ENCODE measurements at places on chromosomes 6 and 20.

DNA sequence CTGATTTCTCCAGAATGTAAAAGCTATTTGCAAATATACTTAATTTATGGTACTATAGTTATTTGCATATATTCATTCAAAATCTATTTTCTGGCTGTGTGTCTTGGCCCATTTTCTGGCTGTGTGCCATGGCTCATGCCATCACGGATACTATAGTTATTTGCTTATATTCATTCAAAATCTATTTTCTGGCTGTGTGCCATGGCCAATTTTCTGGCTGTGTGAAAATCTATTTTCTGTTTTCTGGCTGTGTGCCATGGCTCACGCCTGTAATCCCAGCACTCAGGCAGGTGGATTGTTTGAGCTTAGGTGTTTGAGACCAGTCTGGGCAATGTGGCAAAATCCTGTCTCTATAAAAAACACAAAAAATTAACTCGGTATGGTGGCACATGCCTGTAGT, 28.9 kb upstream of the RIPK1 start:
- no peak for DNase-seq

DNA sequence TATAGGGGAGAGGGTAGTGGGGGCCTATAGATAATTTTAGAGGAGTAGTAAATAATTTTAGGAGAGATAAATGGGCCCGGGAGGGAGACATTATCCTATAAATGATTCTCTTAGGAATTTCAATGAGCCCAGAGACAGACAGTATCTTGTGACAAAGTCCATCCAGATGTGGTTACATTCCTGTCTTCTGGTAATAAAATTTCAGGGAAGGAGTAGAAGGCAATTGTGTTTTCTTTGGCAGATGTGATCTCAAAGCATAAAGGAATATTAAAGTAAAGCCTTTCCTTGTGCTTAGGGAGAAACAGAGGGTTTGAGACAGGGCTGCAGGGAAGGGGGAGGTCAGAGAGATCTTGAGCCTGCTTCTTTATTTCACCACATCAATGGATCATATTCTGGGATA, 979.8 kb upstream of the GJE1 start:
- no peak for DNase-seq

DNA sequence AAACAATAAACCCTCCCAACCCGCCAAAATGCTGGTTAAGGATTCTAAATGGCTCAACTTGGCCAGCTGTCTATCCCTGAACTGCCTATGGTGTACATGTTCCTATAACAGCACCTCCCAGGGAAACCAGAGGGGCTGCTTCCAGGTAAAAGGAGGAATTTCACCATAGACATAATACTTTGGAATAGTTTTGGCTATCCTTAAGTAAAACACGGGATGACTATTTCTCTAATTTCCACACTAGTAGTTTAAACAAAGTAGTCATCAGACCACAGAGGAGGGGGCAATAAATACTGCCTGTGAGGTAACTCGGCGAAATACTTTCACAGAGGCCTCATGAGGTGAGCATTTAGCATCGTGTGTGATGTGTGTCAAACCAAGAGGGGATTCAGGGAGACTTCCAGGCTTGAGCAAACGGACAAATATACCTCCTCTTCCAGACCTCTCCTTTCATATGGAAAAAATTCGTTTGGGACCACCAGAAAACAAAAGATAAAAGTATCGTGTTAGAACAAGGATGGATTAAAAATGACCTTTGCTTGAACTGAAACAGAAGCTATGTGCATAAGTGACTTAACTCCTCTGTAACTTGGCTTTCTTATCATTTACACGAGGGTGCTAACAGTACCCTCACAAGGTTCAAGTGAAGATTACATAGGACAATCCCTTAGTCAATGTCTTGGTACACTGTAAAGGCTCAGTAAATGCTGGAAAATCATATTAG, 1.0 kb upstream of the XRN2 start:
- peak; percentile 20 for DNase-seq

- DNase-seq = no peak
Observed at GRCh38 chr20:22966787-22967464, 68.2 kb upstream of the SSTR4 start.

- DNase-seq = no peak
Observed at GRCh38 chr6:83696674-83697073, 12.2 kb downstream of the SNAP91 start.

GRCh38 chr6:35356391-35356790, 14.0 kb downstream of the PPARD start:
- no peak for DNase-seq

DNA sequence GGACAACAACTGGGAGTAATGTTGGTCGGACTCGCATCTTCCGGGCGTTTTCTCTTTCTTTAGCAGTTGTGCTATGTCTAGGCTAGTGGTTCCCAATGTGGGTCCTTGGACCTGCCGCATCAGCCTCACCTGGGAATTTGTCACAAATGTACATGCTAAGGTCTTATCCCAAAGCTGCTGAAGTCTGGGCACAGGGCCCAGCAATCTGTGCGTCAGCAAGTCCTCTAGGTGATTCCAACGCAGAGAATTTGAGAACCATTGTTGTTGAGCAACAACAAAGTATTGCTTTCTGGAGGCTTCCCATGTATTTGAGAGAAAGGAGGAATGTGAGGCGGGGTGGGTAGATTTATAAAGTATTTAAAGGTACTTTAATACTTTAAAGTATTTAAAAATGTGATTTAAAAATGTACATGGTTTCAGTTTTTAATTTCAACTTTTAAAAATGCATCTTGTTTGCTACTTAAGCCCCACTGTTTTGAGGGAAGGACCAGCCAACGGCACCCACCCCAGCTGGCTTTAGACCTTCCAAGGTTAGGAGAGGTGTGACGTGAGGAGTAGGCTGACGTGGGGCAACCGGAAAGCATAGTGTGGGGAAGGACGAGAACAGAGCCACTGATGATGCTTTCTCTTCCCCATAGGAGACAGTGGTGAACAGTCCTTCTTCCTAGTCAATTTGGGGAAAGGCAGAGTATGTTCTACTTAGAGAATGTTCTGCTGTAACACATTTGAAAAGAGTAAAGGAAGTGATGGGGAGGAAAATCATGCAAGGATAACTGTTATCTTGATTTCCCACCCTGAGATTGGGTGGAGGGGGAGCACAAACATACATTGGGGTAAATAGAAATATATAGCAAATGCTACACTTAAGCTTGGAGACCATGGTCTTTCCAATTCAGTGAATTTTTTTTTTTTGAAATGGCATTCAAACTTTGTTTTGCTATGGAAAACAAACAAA, 4.3 kb downstream of the UST start:
- DNase-seq = no peak

- no peak for DNase-seq
Observed at GRCh38 chr20:6703047-6703446, 64.4 kb upstream of the BMP2 start.

GRCh38 chr20:18087054-18087453, 29.3 kb upstream of the OVOL2 start:
- DNase-seq = no peak

DNA sequence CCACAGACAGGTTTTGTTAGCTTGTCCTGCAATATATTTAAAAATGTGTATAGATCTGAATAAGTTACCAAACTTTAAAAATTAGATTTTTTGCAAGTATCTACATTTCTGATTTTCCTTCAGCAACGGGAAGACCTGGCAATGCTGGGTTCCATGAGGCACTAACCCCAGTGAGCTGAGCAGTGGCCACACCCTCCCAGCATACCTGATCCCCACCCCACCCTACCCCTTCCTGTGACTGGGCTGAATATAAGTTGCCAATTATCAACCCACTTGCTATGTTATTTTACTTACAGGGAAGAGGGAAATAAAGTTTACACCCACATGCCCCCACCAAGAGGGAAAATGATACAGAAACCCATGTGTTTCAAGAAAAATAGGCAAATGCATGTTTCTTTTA, 70.3 kb upstream of the RALGAPA2 start:
- DNase-seq = no peak

DNA sequence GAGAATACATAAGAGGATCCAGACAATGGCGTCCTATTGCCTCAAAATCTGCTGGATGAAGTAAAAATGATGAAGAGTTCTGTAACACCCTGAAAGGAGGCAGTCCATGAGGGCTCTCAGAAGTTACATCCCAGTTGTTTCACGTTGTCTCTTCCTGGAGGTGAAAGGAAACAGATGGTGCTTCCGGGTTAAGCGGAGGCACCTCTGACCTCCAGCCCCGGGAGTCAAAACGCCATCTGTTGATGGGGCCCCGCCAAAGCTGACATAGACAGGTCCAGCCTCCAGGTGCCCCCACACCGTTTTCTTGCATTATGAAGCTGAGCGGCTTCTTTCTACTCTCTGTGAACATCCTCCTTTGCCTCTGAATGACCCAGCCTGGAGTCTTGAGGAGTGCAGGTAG, 9.5 kb downstream of the SEMG2 start:
- DNase-seq = no peak

GRCh38 chr6:24274441-24275083, 83.3 kb downstream of the DCDC2 start:
- peak; percentile 17 for DNase-seq

DNA sequence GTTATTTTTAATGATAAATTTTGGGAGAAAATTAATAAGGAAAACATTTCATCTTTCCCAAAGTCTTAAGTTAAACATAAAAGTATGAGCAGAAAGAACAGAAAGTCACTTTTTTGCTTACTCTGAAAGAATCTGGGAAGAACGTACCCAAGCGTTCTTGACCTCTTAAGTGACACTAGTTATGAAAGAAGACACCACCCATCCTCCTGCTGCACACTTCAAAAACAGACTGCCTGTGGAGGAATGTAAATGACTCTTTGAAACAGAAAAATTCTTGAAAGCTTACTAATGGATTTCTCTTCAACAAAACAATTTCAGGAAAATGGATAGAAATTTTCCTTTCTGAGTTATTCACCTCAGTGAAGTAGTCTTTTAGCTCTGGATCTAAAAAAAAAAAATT, 227.7 kb downstream of the MEI4 start:
- no peak for DNase-seq

GRCh38 chr6:33903579-33903978, 99.8 kb upstream of the MLN start:
- DNase-seq = no peak

DNA sequence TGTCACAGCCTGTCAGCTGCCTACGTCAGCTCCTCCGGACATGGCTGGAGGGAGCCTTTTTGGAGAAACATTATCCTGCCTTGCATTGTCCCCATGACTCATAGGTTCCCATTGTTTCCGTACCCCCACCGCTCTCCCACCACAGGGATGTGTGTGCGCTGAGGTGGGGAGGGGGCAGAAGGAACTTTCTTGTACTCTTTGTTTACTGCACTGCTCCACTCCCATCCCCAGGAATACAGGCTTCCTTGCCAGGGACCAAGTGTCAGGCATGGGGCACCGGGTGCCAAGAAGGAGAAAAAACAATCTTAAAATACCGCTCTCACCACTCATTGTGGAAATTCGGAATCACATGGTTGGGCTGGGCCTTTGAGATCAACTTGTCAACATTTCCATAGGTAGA, 51.0 kb downstream of the KCNK5 start:
- DNase-seq = no peak

DNA sequence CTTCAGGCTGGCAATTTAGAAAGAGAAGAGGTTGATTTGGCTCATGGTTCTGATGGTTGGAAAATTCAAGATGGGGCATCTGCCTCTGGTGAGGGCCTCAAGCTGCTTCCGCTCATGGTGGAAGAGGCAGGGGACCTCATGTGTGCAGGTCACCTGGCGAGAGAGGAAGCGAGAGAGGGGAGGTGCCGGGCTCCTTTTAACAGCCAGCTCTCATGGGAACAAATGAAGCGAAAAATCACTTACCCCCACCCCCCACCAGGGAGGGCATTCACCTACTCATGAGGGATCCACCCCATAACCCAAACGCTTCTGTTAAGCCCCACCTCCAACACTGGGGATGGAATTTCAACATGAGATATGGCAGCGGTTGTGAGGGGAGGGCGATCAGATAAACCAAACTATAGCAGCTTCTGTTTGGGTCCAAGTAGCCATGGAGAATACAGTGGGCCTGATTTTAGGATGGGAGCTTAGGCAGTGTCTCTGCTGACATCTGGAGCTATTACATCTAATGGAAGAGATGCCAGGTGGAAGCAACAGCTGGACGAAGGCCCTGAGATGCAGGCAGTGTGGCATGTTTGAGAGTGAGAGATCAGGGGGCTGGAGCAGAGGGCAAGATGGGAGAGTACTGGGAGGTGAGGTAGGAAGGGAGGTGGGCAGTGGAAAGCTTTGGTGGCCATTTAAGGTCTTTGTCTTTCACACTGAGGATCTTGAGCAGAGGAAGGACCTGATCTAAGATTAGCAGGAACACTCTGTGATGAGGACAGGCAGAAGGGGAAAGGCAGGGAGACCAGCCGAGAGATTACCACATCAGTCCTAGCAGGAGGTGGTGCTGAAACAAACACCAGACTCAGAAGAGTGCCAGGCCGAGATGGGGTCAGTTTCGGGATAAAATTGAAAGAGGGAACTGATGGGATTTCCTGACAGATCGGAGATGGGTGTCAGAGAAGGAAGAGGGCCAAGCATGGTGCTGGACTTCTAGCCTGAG, 161.8 kb downstream of the NFATC2 start:
- DNase-seq = no peak

DNA sequence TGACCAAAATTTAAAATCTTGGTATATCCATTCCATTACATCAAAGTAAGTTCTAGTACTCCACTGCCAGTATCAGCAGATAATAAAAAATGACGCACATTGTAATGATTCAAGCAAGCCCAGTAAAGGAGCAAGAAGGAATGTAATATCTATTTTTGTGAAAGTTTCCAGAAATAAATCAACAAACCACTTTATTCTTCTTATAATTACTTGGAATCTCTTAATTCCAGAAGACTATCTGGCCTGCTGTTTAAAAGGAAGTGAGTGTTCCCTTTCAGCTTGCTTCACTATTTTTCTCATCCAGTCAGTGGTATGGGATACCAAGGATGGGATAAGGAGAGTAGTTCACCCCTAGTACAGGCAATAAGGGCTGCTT, 42.2 kb upstream of the DSE start:
- DNase-seq = no peak

DNA sequence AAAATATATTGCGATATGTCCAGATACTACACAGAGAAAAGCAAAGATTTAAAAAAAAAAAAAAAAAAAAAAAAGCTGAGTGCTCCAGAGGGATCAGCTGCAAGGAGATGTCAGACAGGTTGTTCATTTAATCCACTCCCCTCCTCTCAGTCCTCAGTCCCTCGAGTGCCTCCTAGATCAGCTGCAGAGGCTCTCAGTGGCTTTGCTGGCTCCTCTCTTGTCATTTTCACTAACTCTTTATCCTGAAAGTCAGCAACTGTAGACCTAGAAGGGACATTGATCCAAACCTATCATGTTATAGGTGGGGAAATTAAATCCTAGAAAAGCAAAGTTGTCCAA, 61.6 kb downstream of the KIAA0319 start:
- peak; percentile 17 for DNase-seq

GRCh38 chr6:151340219-151340978, 51.0 kb downstream of the ZBTB2 start:
- peak; percentile 83 for DNase-seq

All from lung (tissue), 17 donors.